GM23248 (cell line): ENCODE measurements at places on chromosomes 4 and X. TPM values are rescaled to one million over a fixed set of nuclear protein-coding genes. Genes with fewer than 3 reads are reported as not detected.

The NAP1L2 gene
- total RNA-seq: not detected in 2 replicates

The XK gene
- total RNA-seq: not detected in 2 replicates

The CCSER1 gene
- total RNA-seq: not detected in 2 replicates

The ITIH6 gene
- not detected in 2 replicates for total RNA-seq

The FATE1 gene
- not detected in 2 replicates for total RNA-seq

The KLHL13 gene
- total RNA-seq: 0.43 TPM in 1 of 2 replicates, not detected in the other

The AASDH gene
- total RNA-seq: 8.6 and 16.5 TPM in 2 replicates

GRCh38 chrX:51694254-51694653 is 11.6 kb upstream of the CENPVL2 start:
- H3K4me3 ChIP-seq: no peak overlapping the region
- no peak for DNase-seq
- H3K4me1 ChIP-seq: no peaks in the 10 kb centered on the region

GRCh38 chr4:44629280-44629866 is 22.1 kb downstream of the YIPF7 start:
- no peak overlapping the region for H3K4me3 ChIP-seq
- H3K36me3 ChIP-seq: no peaks in the 10 kb centered on the region
- H3K27ac ChIP-seq: no peak overlapping the region
- no peaks in the 10 kb centered on the region for H3K4me1 ChIP-seq
- DNase-seq: peak; percentile 70
- H3K27me3 ChIP-seq: no peaks in the 10 kb centered on the region; the same call in 1 of the 2 replicates

DNA sequence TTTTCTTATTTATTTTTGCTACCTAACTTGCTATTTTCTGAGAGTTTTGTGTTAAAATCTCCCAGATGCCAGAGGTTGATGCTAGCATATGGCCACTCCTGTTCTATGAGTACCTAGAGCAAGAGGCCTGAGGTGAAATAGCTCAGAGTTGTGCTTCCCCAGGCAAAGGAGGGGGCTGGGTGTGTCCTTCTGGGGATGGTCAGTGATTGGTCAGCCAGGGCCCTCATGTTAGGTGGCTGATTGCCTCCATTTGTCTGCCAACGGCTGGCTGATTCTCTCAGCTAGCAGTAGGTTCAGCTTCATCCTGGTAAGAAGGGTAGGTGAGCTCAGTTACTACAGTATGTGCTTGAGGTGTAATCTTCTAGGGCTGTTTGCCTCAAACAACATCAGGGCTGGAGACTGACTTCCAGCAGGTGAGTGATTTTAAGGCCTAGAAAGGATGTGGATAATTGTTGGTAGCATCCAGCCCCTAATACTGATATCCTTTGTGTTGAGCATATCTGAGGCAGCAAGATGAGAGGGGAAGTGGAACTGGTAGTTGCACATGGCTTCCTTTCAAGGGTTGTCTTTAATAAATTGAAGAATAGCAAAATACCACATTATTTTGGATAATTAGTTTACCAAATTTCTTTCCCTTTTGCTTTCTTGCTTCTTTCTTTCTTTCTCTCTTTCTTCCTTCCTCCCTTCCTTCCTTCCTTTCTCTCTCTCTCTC is 62.5 kb upstream of the RHOH start:
- H3K27me3 ChIP-seq: no peaks in the 10 kb centered on the region
- H3K27ac ChIP-seq: no peak overlapping the region
- H3K36me3 ChIP-seq: no peaks in the 10 kb centered on the region
- H3K4me1 ChIP-seq: no peaks in the 10 kb centered on the region
- no peak overlapping the region for H3K4me3 ChIP-seq
- no peak for DNase-seq

- H3K4me1 ChIP-seq: no peaks in the 10 kb centered on the region
- no peaks in the 10 kb centered on the region for H3K27me3 ChIP-seq
- H3K36me3 ChIP-seq: no peaks in the 10 kb centered on the region
- no peak for DNase-seq
Observed at GRCh38 chr4:15488136-15488535, 18.5 kb downstream of the CC2D2A start.

DNA sequence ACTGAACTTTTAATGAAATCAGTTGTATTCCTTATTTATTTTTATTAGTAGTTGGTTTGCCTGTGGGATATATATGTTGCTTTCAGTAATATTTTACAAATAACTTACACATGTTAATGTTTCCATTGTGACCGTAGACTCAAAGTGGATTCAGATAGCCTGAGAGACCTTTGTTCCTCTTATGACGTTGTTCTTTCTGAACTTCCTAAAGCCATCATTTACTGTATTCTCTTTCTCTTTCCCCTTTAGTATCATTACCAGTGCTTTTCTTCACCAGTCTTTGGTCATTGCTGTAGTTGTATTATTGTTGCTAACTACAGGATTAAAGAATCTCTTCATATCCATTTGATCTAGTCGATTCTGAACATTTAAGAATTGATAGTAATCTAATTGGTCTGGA is 4.3 kb downstream of the STIM2 start:
- DNase-seq: no peak
- no peaks in the 10 kb centered on the region for H3K27me3 ChIP-seq
- peaks cover 12% of the 10 kb centered on the region for H3K4me1 ChIP-seq
- H3K27ac ChIP-seq: no peak overlapping the region
- no peaks in the 10 kb centered on the region for H3K36me3 ChIP-seq

GRCh38 chrX:154355094-154355775 is 19.2 kb downstream of the FLNA start:
- H3K4me3 ChIP-seq: no peak overlapping the region
- H3K27ac ChIP-seq: no peak overlapping the region
- H3K36me3 ChIP-seq: peaks cover 4% of the 10 kb centered on the region; the same call in 1 of the 2 replicates
- H3K27me3 ChIP-seq: no peaks in the 10 kb centered on the region

DNA sequence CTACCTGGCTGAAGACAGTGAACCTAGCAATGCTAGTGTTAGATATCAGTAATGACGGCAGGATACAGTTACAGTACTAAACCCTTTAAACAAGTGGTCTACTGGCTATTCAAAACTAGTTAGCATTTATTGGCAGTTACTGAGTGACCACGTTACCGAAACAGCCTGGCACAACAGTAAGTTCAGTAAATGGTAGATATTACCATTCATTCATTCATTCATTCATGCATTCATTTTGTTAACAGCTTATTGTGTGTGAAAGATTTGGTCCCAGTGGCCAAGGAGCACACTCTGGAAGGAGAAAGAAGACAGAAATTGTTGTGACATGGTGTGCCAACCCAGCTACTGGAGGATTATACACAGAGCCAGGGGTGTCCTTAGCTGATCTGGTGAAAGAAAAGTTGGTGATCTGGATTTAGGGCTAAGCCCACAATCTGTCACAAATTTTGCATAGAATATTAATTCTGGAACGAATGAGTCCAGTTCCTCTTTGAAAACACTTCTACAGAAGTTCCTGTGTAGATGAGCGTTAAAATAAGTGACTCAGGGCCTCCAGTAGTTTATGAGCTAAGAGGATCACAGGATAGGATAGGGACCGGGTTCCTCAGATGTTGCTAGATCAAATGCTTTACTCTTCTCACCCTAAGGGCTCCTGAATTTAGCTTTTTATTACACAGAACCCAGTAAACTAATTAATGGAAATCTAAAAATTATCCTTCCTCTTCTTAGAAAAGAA is 179.1 kb downstream of the CBR4 start:
- peaks cover 9% of the 10 kb centered on the region for H3K4me1 ChIP-seq
- peak overlapping the region; percentile 95 for H3K4me3 ChIP-seq
- peak; percentile 53 for DNase-seq
- H3K27me3 ChIP-seq: no peaks in the 10 kb centered on the region

DNA sequence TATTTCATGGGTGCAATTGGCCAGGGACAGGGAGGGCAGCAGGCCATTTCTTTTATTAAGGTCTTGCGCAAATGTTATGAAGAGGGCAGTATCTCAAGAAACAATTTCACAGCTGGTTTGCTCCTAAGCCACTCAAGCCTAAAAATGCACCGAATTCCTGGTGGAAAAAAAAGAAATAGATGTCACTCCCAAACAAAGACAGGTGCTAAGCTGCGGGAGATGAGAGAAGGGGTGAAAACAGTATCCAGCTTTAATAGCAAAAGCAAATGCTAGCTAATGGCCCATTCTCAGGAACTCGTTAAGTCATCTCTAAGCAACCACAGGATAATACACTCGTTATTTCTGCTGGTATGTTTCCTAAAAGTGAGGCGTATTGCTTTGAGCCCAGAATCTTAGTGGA is 116.4 kb downstream of the ARX start:
- H3K27me3 ChIP-seq: no peaks in the 10 kb centered on the region
- H3K4me3 ChIP-seq: no peak overlapping the region
- no peak for DNase-seq
- no peaks in the 10 kb centered on the region for H3K4me1 ChIP-seq
- no peaks in the 10 kb centered on the region for H3K36me3 ChIP-seq

DNA sequence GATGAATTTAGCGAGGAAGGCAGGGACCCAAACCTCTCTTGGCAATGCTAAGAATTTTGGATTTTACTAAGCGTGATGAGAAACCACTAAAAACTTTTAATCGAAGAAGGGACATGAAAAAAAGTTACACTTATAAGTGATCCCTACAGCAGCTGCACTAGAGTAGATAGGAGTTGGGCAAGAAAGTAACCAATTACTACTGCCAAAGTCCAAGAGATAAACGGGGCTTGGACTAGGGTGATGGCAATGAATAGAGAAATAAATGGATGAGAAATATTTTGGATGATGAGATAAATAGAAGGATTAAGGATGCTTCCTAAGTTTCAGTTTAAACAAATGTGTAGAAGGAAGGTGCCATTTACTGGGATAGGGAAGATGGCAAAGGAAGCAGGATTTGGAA is 6.3 kb upstream of the FNIP2 start:
- H3K27ac ChIP-seq: no peak overlapping the region
- no peak overlapping the region for H3K4me3 ChIP-seq

GRCh38 chrX:138057883-138058282 is 492.0 kb downstream of the ZIC3 start:
- no peaks in the 10 kb centered on the region for H3K4me1 ChIP-seq
- DNase-seq: no peak
- no peaks in the 10 kb centered on the region for H3K27me3 ChIP-seq
- H3K4me3 ChIP-seq: no peak overlapping the region
- no peaks in the 10 kb centered on the region for H3K36me3 ChIP-seq
- H3K27ac ChIP-seq: no peak overlapping the region

DNA sequence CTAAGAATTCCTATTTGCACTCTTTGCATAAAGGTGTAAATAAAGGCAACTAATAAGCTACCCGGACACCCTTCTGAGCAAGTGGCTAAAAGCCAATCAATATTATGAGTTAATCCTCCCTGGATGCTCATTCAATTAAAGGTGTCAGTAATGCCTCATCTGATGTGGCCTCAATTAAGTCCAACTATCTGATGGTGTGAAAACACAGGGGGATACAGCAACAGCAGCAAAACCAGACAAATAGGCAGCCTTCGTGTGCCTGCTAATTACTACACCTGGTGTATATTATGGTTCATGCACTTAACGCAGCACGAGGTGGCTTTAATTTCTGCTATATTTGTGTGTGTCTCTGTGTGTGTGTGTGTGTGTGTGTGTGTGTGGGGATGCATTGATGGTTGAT is 244.4 kb downstream of the DCLK2 start:
- no peaks in the 10 kb centered on the region for H3K27me3 ChIP-seq
- H3K4me3 ChIP-seq: no peak overlapping the region
- no peaks in the 10 kb centered on the region for H3K4me1 ChIP-seq
- DNase-seq: no peak
- no peaks in the 10 kb centered on the region for H3K36me3 ChIP-seq
- H3K27ac ChIP-seq: no peak overlapping the region

DNA sequence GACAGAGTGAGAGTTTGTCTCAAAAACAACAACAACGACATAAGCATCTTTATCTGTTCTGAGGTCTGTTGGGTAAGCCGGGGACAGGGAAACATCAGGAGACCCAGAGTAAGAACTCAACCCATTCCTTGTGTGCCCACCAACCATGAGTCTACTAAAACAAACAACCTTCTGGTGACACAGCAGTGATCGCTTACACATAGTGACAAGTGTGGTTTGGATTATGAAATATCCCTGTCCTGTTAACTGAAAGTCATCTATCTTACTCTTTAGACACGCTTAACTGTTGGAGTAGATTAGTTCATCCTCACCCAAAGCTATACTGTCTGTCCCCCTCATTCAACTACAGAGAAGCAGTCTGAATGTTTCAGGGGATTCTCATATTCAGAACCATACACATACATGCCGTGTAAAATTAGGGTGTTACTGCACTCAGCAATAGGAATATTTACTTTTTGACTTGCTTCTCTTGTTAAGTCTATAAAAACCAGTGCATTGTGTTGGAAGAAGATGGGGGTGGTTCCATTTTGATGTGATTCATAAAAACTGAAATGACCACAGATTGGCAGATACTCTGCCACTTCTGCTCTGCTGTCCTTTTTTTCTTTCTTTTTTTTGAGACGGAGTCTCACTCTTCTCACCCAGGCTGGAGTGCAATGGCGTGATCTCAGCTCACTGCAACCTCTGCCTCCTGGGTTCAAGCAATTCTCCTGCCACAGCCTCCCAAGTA is 27.4 kb downstream of the PHKA2 start:
- peaks cover 3% of the 10 kb centered on the region; the same call in 1 of the 2 replicates for H3K4me1 ChIP-seq
- no peak overlapping the region for H3K4me3 ChIP-seq
- no peak overlapping the region for H3K27ac ChIP-seq
- DNase-seq: no peak
- no peaks in the 10 kb centered on the region for H3K27me3 ChIP-seq

- no peak overlapping the region for H3K4me3 ChIP-seq
- H3K4me1 ChIP-seq: no peaks in the 10 kb centered on the region
- no peak for DNase-seq
- no peaks in the 10 kb centered on the region for H3K36me3 ChIP-seq
- H3K27ac ChIP-seq: no peak overlapping the region
Observed at GRCh38 chrX:20205927-20206708, 60.6 kb downstream of the RPS6KA3 start.

- no peaks in the 10 kb centered on the region for H3K27me3 ChIP-seq
- no peak overlapping the region for H3K27ac ChIP-seq
- no peak overlapping the region for H3K4me3 ChIP-seq
- H3K4me1 ChIP-seq: no peaks in the 10 kb centered on the region
Observed at GRCh38 chr4:139833151-139833910, 167.7 kb downstream of the MGST2 start.

DNA sequence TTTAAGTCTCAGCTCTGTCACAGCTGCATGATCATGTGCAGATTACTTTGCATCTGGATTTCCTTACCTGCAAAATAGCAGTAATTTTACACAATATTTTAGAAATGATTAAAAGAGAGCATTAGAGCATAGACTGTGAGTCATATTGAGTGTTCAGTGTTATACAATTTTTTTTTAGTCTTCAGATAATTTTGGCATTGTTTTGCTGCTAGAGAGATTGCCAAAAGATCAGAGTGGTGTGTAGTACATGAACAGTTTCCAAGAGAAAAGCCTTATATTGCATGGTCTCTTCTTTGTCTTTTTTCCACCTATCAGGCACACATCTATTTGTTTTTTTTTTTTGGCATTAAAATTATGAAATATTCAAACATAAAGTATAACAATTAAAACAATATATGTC is 209.6 kb upstream of the TLL1 start:
- no peak overlapping the region for H3K27ac ChIP-seq
- no peaks in the 10 kb centered on the region for H3K27me3 ChIP-seq
- H3K4me3 ChIP-seq: no peak overlapping the region
- H3K36me3 ChIP-seq: no peaks in the 10 kb centered on the region

DNA sequence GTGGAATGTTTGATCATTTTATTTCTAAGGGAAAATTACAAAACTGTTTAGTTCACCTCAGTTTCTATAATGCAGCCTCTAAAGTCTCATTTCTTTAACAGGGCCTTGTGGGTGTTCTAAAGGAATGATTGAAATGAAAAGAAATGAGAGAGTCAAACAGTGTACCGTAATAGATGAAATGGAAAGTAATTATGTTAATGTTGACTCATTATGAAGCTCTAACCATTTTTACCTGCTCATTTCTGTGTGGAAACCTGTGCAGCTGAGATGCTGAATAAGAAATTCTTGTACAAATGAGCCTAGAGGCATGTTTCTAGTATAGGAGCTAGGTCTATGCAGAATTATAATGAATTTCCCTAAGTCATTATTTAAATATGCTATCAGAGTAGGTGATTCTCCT is 45.2 kb upstream of the RPA4 start:
- H3K36me3 ChIP-seq: no peaks in the 10 kb centered on the region
- H3K27ac ChIP-seq: no peak overlapping the region
- no peak overlapping the region for H3K4me3 ChIP-seq
- no peak for DNase-seq
- no peaks in the 10 kb centered on the region for H3K4me1 ChIP-seq
